ENCODE measurements at places on chromosomes 2 and 18. TPM values are rescaled to one million over a fixed set of nuclear protein-coding genes. Genes with fewer than 3 reads are reported as not detected.

Gene TFPI
- 86.1 TPM for total RNA-seq

Gene AQP12B
- not detected for total RNA-seq

Gene SLC9A2
- total RNA-seq: 0.16 TPM

Gene CCDC85A
- total RNA-seq: 4.5 TPM

Gene DCDC2C
- total RNA-seq: not detected

Gene HOXD11
- total RNA-seq: not detected

Gene HOXD4
- 1.3 TPM for total RNA-seq
